Activated CD8-positive, alpha-beta memory T cell treated with anti-CD3 and anti-CD28 coated beads, Interleukin-2, amount 10 ng/mL, durations not matched to agents 7 days and 5 days (primary cell): ENCODE measurements at places on chromosomes 6 and 20. TPM values are rescaled to one million over a fixed set of nuclear protein-coding genes. Genes with fewer than 3 reads are reported as not detected.

ZNF335 gene
- total RNA-seq, result 39.4 TPM

ARMH2 gene
- 0.28 TPM for total RNA-seq

TBP gene
- 26.8 TPM for total RNA-seq

CPXM1 gene
- total RNA-seq, result 0.35 TPM

TOX2 gene
- 1.9 TPM for total RNA-seq

GRCh38 chr6:33633462-33634158, 12.5 kb downstream of the ITPR3 start:
- DNase-seq, result peak; percentile 61
- peaks cover 55% of the 10 kb centered on the region for H3K4me1 ChIP-seq
- H3K4me3 ChIP-seq, result peak overlapping the region; percentile 71
- peak overlapping the region; percentile 11 for H3K27ac ChIP-seq
- peaks cover 5% of the 10 kb centered on the region for H3K36me3 ChIP-seq

DNA sequence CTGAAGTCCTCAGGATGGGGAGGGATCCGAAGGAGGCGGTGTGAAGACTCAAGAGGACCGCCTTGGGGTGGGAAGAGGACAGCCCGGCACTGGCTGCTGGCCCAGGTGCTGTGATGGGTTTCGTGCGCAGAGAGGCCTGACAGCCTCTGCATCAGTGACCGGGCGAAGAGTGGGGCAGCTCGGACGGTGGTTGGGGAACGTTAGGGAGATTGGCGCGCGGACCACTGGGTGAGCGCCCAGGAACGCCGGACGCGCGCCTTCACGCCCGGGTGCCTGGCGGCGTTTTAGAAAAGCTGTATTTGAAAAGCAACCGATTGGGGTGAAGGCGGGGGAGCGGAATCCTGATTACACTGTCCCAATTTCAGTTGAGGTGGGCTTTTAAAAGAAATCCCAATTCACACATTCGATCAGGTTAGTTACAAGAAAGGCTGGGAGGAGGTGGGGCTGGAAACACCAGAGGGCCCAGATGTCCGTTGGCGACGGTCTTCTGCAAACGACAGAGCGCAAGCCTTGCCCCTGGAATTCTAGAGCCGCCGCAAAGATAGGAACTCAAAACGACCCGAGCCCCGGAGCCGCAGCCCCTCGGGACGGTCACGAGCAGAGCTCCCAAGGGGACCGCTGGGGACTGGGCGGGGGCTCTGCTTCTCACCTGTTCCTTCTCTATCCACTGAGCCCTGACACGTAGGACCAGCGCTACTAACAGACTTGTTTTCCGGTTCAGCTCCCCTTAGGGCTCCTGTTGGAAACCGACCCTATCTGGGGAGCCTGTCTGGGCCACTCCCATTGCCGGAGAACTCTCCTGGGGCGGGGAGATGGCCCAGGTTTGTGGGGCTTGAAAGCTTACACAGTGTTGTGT, 8.5 kb upstream of the TRIM40 start:
- H3K27me3 ChIP-seq, result peaks cover 81% of the 10 kb centered on the region
- no peaks in the 10 kb centered on the region for H3K36me3 ChIP-seq
- DNase-seq, result no peak
- no peak overlapping the region for H3K4me3 ChIP-seq
- H3K27ac ChIP-seq, result no peak overlapping the region
- peaks cover 13% of the 10 kb centered on the region for H3K4me1 ChIP-seq

DNA sequence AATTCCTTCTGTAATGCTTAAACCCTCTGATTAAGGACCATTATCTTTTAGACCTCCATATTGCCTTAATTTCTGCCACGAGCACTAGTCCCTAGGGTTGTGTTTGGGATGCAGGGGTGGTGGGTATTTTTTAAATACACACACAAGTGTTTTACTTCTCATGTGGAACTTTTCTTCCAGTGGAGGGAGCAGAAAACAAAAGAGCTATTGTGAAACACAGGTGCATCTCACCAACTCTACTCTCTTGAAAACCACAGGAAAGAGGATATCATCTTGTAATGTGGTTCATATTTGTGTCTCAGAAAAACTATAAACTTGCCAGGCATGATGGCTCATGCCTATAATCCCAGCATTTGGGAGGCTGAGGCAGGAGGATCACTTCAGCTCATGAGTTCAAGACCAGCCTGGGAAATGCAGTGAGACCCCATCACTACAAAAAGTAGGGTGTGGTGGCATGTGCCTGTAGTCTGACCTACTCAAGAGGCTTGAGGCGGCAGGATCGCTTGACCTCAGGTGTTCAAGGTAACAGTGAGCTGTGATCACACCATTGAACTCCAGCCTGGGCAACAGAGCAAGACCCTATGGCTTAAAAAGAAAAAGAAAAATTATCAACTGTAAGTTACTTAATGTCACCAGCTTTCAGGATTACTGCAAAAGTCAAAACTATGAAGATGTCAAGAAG, 37.3 kb downstream of the MRS2 start:
- peaks cover 3% of the 10 kb centered on the region for H3K4me1 ChIP-seq
- no peak overlapping the region for H3K27ac ChIP-seq
- DNase-seq, result no peak
- H3K27me3 ChIP-seq, result no peaks in the 10 kb centered on the region
- H3K4me3 ChIP-seq, result no peak overlapping the region

DNA sequence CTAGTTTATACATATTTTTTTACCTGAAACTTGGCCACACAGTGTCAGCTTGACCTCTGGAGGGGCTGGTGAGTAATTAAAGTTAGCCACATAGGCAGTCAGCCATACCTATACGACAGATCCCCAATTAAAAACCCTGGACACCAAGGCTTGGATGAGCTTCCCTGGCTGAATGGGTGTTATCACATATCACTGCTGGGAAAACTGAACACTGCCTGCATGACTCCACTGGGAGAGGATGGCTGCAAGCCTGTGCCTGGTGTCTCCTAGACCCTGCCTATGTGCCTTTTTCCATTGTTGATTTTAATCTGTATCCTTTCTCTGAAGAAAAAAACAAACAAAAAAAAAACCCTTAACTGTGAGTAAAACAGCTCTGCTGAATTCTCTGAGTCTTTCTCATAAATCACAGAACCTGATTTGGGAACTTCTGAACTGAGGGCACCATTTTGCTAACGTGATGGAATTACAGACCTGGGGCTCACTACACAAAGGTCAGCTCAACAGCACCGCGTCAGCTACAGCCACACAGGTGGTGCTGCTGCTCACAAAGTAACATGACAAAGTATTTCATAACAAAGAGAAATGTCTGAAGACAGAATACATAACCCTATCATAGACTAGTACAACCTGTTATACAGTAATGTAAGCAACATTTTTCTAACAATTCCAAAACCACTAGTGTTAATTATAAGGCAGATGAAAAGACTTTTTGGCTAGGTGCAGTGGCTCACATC, 97.0 kb downstream of the SLC23A2 start:
- peaks cover 16% of the 10 kb centered on the region for H3K36me3 ChIP-seq
- peaks cover 2% of the 10 kb centered on the region for H3K4me1 ChIP-seq
- no peak overlapping the region for H3K4me3 ChIP-seq
- no peak overlapping the region for H3K27ac ChIP-seq
- DNase-seq, result no peak

- peaks cover 35% of the 10 kb centered on the region for H3K4me1 ChIP-seq
- peaks cover 7% of the 10 kb centered on the region for H3K36me3 ChIP-seq
- H3K27ac ChIP-seq, result peak overlapping the region; percentile 85
- peak overlapping the region; percentile 77 for H3K4me3 ChIP-seq
Measured at GRCh38 chr6:156780102-156780641, 3.0 kb downstream of the ARID1B start.

DNA sequence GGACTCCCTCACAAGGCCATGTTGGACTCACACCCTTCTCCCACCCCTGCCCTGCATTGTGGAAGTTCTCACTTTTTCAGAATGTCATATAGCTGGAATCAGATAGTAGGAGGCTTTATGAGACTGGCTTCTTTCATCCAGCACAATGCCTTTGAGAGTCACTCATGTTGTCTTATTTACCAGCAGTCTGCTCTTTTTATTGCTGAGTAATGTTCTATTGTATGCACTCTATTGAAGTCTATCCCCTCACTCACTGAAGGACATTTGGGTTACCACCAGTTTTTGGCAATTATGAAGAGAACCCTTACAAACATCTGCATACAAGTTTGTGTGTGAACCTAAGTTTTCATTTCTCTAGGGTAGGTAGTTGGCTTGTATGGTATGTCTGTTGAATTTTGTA, 80.8 kb upstream of the KCNK16 start:
- DNase-seq, result no peak
- H3K27ac ChIP-seq, result no peak overlapping the region
- H3K36me3 ChIP-seq, result no peaks in the 10 kb centered on the region
- H3K27me3 ChIP-seq, result peaks cover 13% of the 10 kb centered on the region
- no peak overlapping the region for H3K4me3 ChIP-seq

DNA sequence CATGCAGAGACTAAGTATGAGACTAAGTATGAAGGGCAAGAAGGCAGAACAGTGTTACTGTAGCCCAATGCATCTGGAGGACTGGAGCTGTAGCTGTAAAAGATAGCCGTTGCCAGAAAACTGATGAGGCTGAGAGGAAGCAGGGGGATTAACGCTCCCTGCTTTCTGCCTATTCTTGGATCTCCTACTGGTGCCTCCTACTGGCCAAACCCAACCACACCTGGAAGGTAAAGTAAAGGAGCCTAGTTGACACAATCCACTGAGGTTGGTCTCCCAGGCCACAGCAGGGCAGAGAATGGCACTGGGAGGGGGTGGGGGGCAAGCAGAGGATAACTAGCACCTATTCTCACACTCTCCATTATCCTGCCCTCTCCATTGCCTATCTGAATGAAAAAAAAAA, 105.0 kb upstream of the MRPS10 start:
- H3K27ac ChIP-seq, result no peak overlapping the region
- no peaks in the 10 kb centered on the region for H3K27me3 ChIP-seq
- no peak overlapping the region for H3K4me3 ChIP-seq
- peaks cover 55% of the 10 kb centered on the region for H3K36me3 ChIP-seq
- H3K4me1 ChIP-seq, result peaks cover 44% of the 10 kb centered on the region
- no peak for DNase-seq

DNA sequence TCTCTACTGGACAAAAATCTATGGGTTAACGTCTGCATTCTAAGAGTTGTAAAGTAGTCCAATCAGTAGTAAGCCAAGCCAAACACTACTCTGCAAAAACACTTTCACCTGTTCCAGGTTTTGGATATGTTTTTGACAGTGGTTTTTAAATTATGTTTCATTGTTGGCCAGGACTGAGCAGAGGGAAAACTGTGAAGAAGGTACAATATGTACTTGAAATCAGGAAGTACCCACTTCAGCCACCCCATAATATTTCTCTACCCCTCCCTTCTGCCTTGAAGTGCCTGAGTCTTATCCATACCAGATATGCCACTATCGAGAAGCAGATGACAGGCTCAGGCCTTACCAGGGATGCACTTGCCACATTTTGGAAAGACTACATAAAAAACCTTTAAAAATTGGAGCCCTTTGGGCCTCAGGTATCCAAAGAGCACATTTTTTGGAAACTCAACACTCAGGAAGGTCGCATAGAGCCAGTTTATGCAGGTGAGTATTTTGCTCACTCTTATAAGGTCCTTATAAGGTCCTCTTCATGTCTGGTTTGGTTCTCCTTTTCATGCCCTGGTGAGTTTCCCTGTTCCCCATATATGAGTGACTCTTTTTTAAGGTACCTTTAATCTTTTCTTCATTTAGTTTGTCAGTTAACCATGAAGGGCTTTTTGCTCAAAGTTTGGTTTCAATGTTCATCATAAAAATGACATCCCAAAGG, 859.3 kb upstream of the FLRT3 start:
- H3K36me3 ChIP-seq, result no peaks in the 10 kb centered on the region
- H3K27ac ChIP-seq, result no peak overlapping the region
- no peaks in the 10 kb centered on the region for H3K27me3 ChIP-seq
- DNase-seq, result no peak

- no peak overlapping the region for H3K4me3 ChIP-seq
- no peak overlapping the region for H3K27ac ChIP-seq
- no peak for DNase-seq
- H3K27me3 ChIP-seq, result no peaks in the 10 kb centered on the region
Measured at GRCh38 chr6:132084811-132085509, 133.8 kb upstream of the CCN2 start.

DNA sequence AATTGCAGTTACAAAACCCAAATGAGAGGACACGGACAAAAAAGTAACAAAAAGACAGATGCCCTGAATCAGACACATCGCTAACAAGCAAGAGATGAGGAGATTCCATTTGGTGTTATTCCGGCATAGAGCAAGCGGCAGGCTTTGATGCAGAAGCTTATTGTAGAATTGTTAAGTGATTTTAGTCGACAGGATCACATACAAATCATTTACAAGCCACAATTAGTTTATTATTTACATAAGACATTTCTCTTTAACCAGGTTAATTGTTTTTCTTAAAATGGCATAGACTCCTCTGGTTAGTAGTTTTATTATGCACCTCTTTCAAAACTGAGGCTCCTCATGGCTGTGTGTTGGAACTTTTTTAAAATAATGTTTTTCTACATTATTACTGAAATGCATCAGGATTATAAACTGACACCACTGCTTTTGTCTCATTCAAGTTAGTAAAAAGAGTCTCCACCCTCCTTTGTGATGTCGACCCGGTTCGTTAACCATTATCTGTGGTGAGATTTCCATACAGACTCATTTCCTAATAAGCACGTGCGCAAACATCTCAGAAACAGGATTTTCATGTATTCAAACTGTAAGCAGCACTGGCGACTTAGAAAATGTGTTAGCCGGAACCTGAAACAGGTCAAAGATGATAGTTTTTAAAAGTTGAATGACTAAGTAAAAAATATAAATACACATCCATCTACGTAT, 119.8 kb downstream of the COL12A1 start:
- peaks cover 26% of the 10 kb centered on the region for H3K27me3 ChIP-seq
- H3K4me1 ChIP-seq, result no peaks in the 10 kb centered on the region
- no peak for DNase-seq
- no peak overlapping the region for H3K27ac ChIP-seq
- no peaks in the 10 kb centered on the region for H3K36me3 ChIP-seq

GRCh38 chr20:37407019-37407566, 61.2 kb downstream of the SRC start:
- H3K4me3 ChIP-seq, result peak overlapping the region; percentile 1
- no peak for DNase-seq
- H3K4me1 ChIP-seq, result peaks cover 21% of the 10 kb centered on the region
- H3K27me3 ChIP-seq, result peaks cover 33% of the 10 kb centered on the region
- H3K36me3 ChIP-seq, result no peaks in the 10 kb centered on the region
